ENCODE measurements at places on chromosomes 2 and 18.

DNA sequence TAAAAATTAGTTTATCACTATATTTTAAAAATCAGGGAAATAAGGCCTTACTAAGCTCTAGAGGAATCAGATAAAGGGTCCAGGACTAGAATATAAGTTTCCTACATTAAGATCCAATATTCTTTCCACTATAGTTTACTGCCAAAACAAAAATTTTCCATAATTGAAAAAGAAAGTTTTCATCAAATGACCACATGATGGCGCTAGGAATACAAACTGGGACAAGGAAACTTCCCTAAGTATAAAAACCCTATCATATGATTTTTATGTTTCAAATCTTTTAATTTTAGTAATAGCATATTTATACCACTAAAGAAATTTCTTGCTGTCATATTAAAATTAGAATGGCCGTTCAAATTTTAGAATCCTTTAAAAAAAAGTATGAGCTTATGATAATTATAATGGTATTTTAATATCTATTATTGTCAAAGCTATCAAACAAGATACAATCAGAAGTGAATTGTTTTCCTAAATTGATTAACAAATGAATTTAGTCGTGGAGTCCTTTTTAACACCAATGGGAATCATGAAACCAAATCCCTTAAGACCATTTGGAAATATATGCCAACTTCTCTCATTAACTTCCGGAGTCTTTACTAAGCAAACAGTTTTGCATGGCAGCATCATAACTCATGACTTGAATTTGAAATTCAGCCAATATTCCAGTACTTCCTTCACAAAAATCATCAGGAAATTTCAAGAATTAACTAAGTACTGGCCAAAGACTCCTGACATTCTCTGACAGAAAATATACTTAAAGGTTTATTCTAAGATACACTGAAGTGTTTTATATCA is 70.3 kb downstream of the SCN1A start:
- DNase-seq, result no peak

GRCh38 chr2:88181511-88181910 is 11.4 kb downstream of the THNSL2 start:
- no peak for DNase-seq

- no peak for DNase-seq
Observed at GRCh38 chr2:46970334-46971288, 55.0 kb upstream of the MCFD2 start.

DNA sequence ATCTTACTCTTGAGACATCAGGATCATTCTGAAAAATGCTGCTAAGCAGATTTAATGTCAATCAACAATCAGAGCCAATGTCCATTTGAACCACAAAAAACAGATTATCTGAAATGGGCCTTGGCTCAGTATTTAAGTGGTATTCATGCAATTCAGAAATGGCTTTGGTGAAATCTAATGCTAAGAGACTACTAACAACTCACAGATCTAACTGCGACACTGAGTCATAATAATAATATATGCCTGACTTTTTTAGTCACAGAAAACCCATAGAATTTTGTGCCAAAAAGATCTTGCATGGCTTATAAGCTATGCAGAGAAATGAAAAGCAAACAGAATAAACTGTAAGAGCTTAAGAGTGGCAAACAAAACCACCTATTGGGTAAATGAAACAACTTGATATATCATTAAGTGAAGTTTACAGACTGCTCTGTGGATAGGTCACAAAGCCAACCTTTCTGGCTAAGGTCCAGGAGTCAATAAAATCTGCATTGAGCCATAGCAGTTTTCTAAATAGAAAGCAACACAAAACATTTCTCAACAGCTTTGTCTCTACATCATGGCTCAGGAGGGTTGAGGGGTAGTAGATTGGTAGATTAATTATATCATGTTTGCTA is 234.3 kb downstream of the LRATD1 start:
- no peak for DNase-seq

DNA sequence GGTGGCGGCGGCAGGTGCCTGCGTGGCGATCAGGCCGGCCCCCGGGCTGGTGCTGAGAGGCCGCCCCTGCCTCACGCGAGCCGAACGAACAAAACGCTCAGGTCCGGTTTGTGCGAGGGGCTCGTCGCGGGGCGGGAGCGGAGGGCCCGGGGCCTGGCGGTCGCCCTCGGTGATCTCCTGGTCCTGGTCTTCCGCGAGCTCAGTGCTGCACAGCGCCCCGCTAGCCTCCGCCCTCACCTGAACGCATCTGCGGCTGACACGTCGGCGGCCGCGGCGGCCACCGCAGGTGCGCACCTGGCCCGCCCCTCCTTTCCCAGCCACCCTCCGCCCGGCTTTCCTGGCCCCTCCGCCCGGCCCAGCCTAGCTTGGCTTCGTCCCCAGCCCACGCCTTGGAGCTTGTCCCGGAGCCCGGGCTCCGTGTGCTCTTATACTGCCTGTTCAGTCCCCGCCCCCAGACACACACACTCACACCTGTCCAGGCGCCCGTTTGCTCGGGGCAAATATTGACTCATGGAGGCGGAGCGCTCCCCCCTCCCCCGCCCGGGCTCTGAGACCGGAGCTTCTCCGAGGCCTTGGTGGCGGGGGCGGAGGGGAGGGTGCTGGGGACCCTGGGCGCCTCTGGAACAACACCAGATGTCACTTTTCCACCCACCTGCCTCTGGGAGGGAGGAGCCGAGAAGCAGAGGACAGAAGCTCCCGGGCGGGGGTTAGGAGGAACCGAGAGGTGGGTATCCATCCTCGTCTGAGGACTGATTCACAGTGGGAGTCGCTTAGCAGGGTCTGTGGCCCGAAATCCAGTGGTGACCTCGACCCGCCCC is 8.6 kb upstream of the CRYBA2 start:
- DNase-seq, result peak; percentile 61

- DNase-seq, result no peak
Observed at GRCh38 chr2:234978466-234979203, 26.8 kb downstream of the SH3BP4 start.

DNA sequence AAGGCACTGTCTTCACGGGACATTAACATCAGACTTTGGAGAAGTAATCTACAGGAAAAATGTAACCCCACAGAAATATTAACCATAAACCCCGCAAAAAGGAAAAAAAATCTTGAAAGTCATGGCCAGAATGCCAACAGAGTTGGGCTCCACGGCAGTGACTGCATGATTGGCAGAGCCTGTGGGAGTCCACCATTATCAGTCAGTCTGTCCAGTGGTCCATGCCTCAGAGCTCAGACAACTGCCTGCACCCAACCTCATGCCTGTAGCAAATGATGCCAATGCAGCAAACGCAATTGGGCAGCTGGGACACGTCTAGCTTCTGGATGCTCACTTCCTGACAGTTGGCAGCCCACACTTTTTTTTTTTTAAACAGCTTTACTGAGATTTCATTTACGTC is 5.1 kb upstream of the PPIG start:
- DNase-seq, result no peak

- no peak for DNase-seq
Observed at GRCh38 chr2:84647267-84647666, 131.0 kb downstream of the DNAH6 start.

GRCh38 chr18:34221971-34222306 is 2.8 kb downstream of the NOL4 start:
- no peak for DNase-seq

All from stimulated activated naive CD8-positive, alpha-beta T cell treated with anti-CD3 and anti-CD28 coated beads, Interleukin-15, Interleukin-2, amounts not matched to agents 100 U/mL and 50 U/mL, for 24 hours (primary cell).